ENCODE measurements at places on chromosomes 3 and 15.

GRCh38 chr15:90871139-90871715 is 2.8 kb downstream of the FURIN start:
- no peak for DNase-seq

- DNase-seq: peak; percentile 25
Measured at GRCh38 chr3:34106879-34107278, 308.4 kb downstream of the PDCD6IP start.

- DNase-seq: peak; percentile 10
Measured at GRCh38 chr3:175129126-175129525, 270.0 kb downstream of the NAALADL2 start.

DNA sequence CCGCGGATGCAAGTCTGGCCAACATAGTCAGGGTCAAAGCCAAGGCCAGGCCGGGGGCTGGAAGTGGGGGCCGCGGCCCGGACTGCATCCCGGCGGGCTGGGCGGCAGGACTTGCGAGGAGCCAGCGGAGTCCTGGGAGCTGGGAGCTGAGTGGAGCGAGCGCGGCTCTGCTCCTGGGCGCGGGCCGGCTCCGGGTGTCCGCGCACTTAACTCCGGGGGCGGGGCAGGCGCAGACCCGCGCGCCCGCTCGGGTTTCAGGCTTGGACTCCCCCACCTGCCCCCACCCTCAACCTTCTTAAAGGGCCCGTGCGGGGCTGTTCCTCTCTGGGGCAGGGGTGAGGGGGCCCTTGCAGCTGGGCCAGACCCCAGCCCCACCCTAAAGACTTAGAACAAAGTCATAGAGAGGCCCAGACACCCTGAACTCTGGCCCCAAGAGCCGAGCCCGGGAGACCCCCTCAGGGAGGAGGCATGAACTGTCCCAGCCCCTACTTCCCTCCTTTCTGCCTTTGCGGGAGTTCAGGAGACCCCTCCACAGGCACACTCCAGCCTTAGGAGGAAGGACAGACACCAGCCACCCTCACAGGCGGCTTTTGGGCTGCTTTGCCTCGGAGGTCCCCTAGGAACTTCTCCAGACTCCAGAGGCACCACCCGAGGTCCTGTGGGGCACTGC is at the start of gene CSPG4:
Gene CSPG4 (minus strand): TSS at position 181 of the 670 bp plus-strand sequence. CDS start 93 bp downstream, at position 88.
- DNase-seq: peak; percentile 65

- DNase-seq: no peak
Measured at GRCh38 chr15:76328106-76328696, 8.4 kb upstream of the ISL2 start.

DNA sequence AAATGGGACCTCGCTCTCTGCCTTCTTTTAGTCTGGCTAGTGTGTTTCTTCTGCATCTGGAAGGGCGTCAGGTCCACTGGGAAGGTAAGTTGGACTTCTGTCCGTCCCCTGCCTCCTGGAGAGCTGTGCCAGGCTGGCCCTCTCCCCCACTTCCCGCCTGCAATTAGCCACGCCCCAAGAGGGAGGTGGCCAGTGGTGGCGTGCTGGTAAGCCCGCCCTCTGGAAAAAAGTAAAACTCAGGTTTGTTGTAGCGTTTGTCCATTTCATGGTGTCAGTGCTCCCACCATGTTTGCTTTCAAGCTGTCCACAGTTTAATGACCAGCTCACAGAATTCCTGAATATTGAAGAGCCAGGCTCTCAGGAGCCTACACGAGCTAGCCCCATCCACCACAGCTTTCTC is 55.6 kb downstream of the SLC6A6 start:
- DNase-seq: no peak

- no peak for DNase-seq
Measured at GRCh38 chr15:101495334-101496197, 6.1 kb upstream of the PCSK6 start.
